ENCODE measurements at places on chromosomes 13 and 19. TPM values are rescaled to one million over a fixed set of nuclear protein-coding genes. Genes with fewer than 3 reads are reported as not detected.

The ZNF534 gene
- not detected for total RNA-seq

The DLEU7 gene
- not detected for total RNA-seq

The HNRNPA1L2 gene
- total RNA-seq, result 2.7 TPM

The UQCR11 gene
- total RNA-seq, result 45.1 TPM

The MBD3L2 gene
- not detected for total RNA-seq

The KCNK6 gene
- total RNA-seq, result 10.6 TPM

The CD209 gene
- total RNA-seq, result not detected

The ZNF208 gene
- total RNA-seq, result not detected

The AMER2 gene
- not detected for total RNA-seq

The FBN3 gene
- not detected for total RNA-seq

The OR10H2 gene
- total RNA-seq, result not detected

The SHISA7 gene
- total RNA-seq, result not detected

The SERP2 gene
- 1.4 TPM for total RNA-seq

The CYP4F2 gene
- not detected for total RNA-seq

The KIR2DL3 gene
- total RNA-seq, result not detected

The FXYD3 gene
- not detected for total RNA-seq

The WDR87 gene
- not detected for total RNA-seq

The ZNF600 gene
- 3.0 TPM for total RNA-seq

The ZNF729 gene
- total RNA-seq, result not detected

The ADGRL1 gene
- 1.5 TPM for total RNA-seq

The RGCC gene
- total RNA-seq, result 0.59 TPM

The BRME1 gene
- total RNA-seq, result 0.37 TPM

The KIR2DL4 gene
- not detected for total RNA-seq

The B3GNT3 gene
- total RNA-seq, result not detected

The STOML3 gene
- not detected for total RNA-seq

The IL4I1 gene
- total RNA-seq, result 2.1 TPM
